ENCODE measurements at places on chromosomes 11 and 22.

- DNase-seq = no peak
These were observed 530.3 kb downstream of the TBC1D22A start for GRCh38 chr22:47292546-47293320.

- DNase-seq = no peak
These were observed 51.3 kb upstream of the ARFGAP3 start for GRCh38 chr22:42908374-42908746.

GRCh38 chr22:38461057-38461413, 6.0 kb upstream of the KCNJ4 start:
- no peak for DNase-seq

DNA sequence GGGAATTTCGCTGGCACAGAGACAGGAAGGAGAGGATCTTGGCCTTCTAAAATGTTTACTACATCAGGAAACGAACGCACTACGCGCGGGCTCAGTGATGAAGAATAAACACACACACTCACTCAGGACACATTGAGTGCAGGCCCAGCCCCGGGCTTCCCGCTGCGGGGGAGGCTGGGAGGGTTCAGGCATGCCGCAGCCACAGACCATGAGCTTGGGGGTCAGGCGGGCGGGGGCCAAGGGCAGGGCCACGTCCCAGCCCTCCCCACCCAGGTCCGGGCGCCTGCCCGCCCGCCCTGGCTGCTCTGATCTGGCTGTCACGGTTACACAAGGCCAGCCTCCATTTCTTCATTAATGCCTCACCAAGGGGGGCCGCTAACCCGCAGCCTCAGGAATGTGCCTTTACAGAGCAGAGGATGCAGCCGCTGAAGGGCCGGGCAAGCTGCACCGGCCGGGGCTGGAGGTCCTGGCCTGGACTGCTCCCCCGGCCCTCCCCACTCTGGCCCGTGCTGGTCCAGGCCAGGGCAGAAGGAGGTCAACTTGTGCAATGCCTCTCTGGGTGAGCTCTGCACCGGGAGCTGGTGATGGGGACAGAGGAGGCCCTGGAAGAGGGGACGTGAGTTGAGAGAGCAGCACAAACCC, 41.7 kb downstream of the IGF2 start:
- no peak for DNase-seq

- no peak for DNase-seq
These were observed 12.5 kb downstream of the IRAG1 start for GRCh38 chr11:10680956-10681487.

GRCh38 chr11:25597696-25598095, 734.2 kb upstream of the ANO3 start:
- DNase-seq = no peak

DNA sequence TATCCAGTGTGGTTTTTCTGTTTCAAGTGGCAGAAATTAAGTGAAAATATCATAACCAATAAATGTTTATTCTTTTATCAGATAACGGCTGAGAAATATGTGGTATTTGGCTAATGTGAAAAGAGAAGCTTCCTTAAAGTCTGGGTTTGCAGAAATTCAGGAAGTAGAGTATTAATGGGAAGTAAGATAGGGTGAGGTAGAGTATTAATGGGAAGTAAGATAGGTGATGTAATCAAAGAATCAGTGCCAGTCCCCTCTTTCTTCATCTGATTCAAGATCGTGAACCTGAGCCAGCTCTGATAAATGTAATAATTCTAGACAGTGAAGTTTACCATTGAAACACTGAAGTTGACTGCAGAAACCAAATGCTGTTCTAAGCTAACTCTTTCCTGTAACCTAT, 30.9 kb downstream of the TRPC6 start:
- DNase-seq = no peak

DNA sequence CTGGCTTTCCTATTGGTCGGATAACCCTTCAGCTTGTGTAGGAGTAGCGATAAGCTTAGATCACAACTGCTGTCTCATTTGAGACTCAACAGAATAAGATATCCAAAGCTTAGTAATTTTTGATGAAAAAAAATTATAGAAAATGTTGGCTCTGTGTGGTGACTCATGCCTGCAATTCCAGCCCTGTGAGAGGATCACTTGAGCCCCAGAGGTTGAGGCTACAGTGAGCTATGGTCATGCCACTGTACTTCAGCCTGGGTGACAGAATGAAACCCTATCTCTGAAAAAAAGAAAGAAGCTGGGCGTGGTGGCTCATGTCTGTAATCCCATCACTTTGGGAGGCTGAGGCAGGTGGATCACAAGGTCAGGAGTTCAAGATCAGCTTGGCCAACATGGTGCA, 55.6 kb upstream of the RRM1 start:
- DNase-seq = no peak

DNA sequence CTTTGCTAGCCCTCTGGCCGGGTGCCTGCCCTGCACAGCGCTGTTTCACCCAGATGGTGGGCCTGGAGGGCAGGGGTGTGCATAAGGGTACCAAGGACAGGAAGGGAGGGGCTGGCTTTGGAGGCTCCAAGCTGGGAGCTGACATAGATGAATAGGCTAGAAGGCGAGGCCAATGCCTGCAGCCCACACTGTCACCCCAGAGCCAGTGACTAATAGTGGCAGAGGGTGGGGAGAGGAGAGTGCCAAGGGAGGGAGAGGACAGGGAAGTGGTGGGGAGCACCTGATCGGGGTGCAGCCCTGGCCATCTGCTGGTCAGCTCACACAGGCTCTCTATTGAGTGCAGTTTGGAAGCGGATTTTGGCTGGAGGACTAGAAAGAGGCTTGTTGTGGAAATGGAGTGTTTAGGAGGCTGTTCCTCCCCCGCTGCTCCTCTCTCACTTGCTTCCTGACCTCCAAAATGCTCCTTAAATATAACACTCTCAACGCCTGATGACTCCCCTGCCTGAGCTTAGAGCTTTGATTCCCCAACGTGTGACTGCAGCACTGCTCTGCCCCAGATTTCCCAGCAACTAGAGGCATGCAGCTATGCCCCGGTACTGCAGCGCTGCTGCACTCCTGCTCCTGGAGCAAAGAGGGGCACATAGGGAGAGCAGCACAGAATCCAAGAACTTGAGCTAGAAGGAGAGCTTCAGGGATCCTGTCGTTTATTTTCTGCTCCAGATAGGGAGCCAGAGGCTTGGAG, 89.2 kb downstream of the GRAMD1B start:
- DNase-seq = no peak

DNA sequence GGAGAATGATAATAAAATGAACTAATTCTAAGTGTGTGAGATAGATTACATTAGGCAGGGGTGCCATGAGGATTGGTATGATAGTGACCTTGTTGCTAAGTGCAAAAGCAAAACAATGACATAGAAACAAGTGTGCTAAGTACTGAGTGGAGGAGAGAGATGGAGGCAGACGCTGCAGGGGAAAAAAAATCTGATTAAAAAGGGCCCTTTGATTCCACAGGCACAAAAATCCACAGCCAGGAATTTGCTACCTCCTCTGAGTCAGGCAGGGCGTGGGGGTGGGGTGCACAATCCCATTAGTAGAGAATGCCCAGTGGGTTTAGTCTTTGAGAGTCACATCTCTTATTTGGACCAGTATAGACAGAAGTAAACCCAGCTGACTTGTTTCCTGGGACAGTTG, at the start of gene CNTF:
Gene CNTF (plus strand): TSS at position 322 of the 400 bp plus-strand sequence. CDS start 88 bp downstream, outside the sequence.
- DNase-seq = no peak

- no peak for DNase-seq
These were observed 1157.5 kb downstream of the BRD1 start for GRCh38 chr22:48669986-48670716.

DNA sequence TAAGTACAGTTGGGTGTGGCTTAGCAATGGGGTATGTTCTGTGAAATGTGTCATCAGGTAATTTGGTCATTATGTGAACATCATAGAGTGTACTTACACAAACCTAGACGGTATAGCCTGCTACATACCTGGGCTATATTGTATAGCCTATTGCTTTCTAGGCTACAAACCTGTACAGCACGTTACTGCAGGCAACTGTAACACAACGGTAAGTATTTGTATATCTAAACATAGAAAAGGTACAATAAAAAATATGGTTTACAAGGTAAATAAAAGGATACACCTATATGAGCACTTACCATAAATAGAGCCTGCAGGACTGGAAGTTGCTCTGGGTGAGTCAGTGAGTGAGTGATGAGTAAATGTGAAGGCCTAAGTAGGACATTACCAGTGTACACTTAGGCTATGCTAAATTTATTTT, 73.1 kb upstream of the GDPD4 start:
- DNase-seq = no peak

DNA sequence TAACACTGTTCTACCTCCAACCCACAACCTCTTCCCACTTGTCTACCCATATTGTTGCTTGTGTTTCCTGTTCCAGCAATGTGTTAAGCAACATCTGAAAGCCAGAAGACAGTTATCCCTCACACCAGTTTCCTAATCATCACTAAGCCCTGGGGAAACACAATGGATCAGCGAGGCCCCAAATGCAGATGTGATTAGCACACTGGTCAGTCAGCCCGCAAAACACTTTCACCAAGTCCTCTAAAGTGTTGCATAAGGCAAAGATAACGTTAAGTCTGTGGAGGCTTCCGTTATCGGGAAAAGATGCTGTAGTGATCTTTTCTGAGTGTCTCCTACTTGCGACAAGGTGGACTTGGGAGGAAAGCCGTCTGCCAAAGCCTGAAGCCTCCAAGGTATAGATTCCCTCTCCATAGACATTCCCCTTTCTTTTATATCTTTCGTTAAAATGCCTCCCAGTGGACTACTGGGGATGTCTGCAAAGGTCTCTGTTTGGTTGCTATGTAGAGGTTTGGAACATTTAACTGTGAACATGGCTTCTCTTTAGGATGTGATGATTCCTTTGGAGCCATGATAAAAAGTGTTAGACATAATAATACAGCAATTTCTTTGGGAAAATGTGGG, at the start of gene MS4A3:
Gene MS4A3 (plus strand): TSS at position 317 of the 621 bp plus-strand sequence. CDS start 4,496 bp downstream, outside the sequence.
- no peak for DNase-seq

GRCh38 chr11:121188776-121189175, 87.7 kb downstream of the TECTA start:
- DNase-seq = no peak

DNA sequence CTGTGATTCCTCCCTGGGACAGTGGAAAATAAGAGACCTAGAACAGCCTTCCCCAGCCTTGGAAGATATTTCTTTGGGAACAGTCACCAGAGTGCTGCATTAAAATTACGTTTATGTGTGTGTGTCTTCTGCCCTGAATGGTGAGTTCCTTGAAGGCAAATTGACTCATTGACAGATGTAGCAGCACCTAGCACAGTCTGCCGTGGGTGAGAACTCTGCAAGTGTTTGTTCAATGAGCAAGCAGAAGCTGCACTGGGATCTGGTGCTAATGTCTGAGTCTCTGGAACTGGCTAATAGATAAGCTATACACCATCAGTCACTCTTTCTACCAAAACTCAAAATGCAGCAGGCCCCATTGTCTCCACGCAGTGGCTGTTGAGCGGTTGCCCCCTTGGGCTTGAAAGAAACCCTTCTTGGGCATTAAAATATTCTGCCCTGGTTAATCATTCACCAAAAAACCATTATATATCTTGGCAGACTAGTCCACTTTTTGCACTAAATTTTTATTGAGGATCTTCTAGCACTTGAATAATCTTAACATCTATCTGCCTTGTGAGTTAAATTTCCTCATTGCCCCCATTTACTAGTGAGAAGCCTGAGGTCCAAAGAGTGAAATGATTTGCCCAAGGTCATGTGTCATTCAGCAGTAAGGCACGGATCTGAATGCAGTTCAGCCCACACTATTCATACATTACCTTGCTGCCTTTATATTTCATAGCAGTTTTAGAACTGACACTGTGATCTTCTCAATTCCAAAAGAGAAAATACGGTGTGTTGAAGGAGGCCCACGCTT, 87.8 kb upstream of the GALNT18 start:
- no peak for DNase-seq

GRCh38 chr11:27427183-27427980, 45.2 kb downstream of the LGR4 start:
- no peak for DNase-seq

DNA sequence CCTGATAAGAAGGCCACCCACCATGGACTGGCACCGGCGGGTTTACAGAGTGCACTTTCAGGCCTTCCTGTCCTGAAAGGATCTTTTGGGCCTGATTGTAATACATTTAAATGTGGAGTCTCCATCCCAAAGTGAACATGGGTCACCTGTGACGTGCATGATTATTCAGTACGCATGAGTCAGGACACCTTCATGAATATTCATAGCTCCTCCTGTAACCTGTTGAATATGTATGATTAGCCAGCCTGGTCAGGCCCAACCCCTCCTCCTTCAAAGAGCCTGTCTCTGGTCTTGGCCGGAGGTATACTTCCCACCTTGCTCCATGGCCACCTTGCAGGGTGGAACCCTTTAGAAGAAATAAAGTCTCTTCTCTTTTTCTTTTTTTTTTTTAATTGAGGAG, 75.9 kb upstream of the NUP50 start:
- no peak for DNase-seq

DNA sequence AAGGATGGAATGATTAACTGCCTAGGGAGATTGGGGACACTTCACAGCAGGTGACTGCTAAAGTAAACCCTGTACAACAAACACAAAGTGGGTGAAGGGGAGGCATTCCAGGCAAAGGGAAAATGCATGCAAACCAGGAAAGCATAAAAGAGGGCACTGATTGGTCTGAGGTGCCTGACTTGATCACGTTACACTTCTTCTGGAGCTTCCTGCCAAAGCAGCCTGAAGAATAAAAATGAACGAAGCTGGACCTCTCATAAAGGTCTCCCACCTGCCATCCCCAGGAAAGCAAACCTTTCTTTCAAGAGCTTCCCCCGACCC, 46.7 kb upstream of the SCUBE2 start:
- DNase-seq = no peak

DNA sequence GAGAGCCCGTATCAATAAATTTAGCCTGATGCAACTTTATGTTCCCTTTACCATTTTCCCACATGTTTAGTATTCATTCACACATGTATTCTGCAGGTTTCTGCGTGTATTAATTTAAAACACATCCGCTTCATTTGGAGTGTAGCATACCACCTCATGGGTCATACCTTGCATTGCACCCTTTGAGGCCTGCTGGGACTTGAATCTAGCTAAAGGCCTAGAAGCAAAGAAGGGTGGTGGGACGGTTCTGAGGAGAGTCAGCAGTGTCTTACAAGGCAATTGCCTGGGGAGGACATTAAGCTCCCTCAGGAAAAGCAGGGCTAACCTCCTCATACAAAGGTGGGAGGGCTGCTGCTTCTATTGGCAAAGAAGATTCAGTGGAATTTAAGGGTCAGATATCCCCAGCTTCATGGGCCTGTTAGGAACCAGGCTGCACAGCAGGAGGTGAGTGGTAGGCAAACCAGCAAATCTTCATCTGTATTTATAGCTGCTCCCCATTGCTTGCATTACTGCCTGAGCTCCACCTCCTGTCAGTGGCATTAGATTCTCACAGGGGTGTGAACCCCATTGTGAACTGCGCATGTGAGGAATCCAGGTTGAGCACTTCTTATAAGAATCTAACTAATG, 15.9 kb upstream of the SNX19 start:
- DNase-seq = no peak

GRCh38 chr11:87917111-87917510, 258.1 kb downstream of the RAB38 start:
- DNase-seq = no peak
